T-cell (primary cell): ENCODE measurements at places on chromosomes 5 and 9. TPM values are rescaled to one million over a fixed set of nuclear protein-coding genes. Genes with fewer than 3 reads are reported as not detected.

DNA sequence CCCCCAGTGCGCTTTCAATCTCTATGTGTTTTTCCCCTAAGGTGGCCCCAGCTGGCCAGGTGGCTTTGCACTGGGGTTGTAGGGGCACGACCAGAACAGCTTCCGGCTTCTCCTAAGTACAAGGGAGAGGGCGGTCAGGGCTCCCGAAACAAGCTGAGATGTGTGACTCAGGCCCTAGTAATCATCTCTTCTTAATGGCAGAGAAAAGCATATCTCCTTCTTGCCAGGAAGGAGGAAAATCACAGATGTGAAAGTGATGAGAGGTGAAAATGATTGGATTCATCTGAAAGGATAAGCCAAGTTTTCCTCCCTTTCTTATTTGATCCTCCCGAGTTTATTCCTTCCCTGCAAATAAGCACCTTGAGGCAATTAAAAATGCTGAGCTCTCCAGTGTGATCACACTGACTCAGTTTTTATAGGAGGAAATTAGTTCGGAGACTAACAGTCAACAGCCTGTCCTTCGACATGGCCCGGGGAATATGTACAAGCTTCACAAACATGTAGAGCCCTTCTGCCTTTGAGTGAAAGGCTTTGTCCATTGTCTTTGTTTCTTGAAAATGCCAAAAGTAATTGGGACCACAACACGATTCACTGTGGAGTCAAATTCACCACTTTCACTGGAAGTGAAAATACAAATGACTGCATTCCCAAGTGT is 514.8 kb downstream of the PSAT1 start:
- no peaks in the 10 kb centered on the region for H3K4me1 ChIP-seq
- no peaks in the 10 kb centered on the region for H3K27me3 ChIP-seq
- DNase-seq, result no peak
- no peak overlapping the region for H3K4me3 ChIP-seq
- no peak overlapping the region for H3K27ac ChIP-seq

- H3K4me1 ChIP-seq, result peaks cover 4% of the 10 kb centered on the region
- no peak overlapping the region for H3K27ac ChIP-seq
- H3K36me3 ChIP-seq, result no peaks in the 10 kb centered on the region
- no peak overlapping the region for H3K4me3 ChIP-seq
- DNase-seq, result no peak
Measured at GRCh38 chr5:16547200-16547842, 69.5 kb downstream of the RETREG1 start.

SPINK13 gene
- total RNA-seq, result not detected

SH3TC2 gene
- not detected for total RNA-seq
